ENCODE measurements at places on chromosomes 16 and 17. TPM values are rescaled to one million over a fixed set of nuclear protein-coding genes. Genes with fewer than 3 reads are reported as not detected.
A peak's percentile ranks its signal among the peaks of the same experiment; 100 is the strongest.

ZNF750 gene
- total RNA-seq = 2.7 TPM

CA5A gene
- not detected for total RNA-seq

NLRC3 gene
- 0.77 TPM for total RNA-seq

SYT17 gene
- total RNA-seq = 0.52 TPM

TPPP3 gene
- total RNA-seq = 36.4 TPM

CX3CL1 gene
- total RNA-seq = 13.5 TPM

ZNF594 gene
- total RNA-seq = 1.5 TPM

SKAP1 gene
- not detected for total RNA-seq

IFT20 gene
- total RNA-seq = 4.4 TPM

BCAR1 gene
- 75.8 TPM for total RNA-seq

DNA sequence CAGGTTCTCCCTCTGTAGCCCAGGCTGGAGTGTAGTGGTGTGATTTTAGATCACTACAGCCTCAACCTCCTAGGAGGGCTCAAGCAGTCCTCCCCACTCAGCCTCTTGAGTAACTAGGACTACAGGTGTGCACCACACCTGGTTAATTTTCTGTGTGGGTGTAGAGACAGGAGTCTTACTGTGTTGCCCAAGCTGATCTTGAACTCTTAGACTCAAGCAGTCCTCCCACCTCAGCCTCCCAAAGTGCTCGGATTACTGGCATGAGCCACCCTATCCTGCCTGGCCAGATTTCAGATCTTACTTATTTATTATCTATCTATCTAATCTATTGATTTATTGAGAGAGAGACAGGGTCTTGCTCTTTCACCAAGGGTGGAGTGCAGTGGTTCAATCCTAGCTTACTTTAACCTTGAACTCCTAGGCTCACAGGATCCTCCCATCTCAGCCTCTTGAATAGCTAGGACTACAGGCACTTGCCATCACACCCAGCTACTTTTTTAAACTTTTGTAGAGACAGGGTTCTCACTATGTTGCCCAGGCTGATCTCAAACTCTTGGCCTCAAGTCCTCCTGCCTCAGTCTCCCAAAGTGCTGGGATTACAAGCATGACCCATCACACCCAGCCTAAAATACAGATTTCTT is 61.8 kb downstream of the TUBD1 start:
- no peak for DNase-seq

DNA sequence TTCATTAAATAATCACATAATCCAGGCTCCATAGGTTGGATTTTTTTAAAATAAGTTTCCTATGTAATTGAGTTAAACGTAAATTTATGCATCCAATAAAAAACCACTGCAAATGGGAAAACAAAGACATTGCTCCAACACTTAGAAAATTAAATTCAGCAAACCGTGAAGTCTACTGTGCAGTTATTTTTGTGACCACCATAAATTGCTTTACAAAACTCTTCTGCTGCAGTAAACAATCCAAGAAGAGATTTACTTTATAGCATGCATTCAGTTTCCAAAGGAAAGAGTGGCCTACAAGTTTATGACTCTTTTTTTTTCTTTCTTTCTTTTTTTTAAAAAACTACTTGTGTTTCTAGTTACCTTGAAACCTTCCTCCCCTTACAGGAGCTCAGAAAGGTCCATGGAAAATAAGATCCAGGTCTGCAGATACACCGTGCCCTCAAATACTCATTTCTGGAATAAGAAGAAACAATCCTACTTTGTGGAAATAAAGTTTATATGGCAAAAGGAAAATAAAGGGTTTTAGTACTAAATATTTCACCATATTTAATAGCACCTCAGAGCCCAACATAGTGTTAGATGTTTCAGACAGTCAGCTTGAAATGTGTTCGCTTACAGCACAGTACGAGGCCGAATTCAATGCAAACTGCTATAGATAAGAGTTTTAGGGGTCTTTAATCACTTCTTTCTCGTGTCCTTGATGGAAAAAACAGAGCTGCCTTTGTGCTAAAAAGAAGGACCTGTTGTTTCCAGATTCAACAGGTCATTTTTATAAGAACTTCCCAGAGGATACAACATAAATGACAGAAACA is 3.2 kb downstream of the HS3ST3A1 start:
- no peak for DNase-seq

DNA sequence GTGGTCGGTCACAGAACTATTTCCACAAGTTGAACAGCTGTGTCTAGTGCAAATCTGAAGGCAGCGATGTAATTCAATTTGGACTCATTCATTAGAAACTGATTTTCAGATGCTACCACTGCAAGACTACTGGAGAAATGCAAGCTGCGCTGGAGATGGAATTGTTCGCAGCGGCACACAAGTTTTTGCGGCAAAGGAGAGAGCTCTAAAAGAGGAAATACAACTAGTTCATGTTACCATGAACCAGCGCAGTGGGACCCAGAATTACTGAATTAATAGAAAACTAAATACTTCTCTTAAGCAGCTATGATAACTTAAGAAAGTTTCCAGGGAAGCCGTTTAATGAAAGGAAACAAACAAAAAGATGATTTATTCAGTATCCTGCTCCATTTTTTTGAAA is 1.9 kb downstream of the CREBBP start:
- DNase-seq = no peak

DNA sequence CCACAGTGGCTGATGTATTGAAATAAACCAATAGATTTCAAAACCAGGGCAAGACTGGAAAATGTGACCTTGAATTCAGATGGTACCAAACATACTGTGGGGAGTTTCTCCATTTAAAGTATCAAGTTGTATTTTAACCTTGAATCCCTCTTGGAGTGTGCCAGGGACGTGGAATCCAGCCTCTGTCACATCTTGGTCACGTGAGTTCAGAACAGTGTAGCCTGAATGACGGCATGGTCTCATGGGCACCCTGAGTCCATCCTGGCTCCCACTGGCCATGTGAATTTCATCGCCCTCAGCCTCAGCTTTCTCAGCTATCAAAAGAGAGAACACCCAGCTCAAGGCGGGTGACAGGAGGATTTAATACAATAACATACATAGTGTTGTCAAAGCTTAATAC is 6.8 kb downstream of the ZNF771 start:
- DNase-seq = no peak

GRCh38 chr16:27980919-27981700 is 82.4 kb downstream of the GSG1L start:
- no peak for DNase-seq

DNA sequence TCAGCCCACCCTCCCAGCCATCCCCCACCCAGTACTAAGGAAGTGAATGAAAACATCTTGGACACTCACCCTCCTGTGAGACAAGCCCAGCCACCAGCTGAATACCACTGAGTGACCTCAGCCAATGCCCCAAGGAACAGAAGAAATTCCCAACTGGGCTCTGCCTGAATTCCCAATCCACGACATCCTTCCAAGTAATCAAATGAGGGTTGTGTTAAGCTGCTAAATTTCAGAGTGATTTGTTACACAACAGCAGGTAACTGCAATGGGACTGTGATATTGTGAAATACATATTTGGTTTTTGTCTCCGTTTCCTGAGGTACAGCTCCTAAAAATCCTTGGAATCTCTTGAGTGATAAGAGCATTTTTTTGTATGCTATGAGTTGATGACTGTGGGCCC is 578.7 kb upstream of the CDH11 start:
- DNase-seq = no peak

GRCh38 chr17:63365366-63366240 is 80.5 kb downstream of the CYB561 start:
- no peak for DNase-seq

GRCh38 chr16:54628796-54629625 is 301.7 kb upstream of the IRX5 start:
- DNase-seq = no peak

DNA sequence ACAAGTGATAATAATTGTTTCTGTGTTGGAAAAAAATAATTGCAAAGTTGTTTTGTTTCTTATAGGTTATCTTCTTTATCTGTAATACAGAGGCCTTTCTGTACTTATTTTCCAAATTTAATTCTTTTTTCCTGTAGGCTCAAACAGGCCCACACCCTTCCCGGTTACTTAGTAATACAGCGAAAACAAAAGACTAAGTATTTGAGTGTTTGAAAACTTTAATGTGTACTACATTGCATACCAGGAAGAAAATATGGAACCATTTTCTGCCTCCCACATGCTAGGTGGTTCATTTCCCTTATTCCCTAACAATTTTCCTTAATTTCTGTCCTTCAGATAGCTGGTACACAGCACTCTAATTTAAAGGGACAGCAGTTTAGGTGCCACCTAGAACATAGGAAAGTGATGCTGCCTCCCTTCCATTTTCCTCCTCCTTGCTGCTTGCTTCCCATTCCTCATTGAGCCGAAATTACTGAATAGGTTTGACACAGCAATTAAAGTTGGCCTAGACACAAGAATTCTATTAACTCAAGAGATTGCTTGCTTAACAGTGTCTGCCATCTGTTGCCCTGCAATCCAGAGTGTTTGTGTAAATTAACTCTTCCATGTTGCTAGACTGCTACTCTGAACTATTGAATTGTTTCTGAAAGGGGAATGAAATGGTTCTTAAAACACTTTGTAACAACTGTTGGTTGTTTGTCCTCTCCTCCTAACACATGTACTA is 24.2 kb downstream of the CYB5B start:
- no peak for DNase-seq

DNA sequence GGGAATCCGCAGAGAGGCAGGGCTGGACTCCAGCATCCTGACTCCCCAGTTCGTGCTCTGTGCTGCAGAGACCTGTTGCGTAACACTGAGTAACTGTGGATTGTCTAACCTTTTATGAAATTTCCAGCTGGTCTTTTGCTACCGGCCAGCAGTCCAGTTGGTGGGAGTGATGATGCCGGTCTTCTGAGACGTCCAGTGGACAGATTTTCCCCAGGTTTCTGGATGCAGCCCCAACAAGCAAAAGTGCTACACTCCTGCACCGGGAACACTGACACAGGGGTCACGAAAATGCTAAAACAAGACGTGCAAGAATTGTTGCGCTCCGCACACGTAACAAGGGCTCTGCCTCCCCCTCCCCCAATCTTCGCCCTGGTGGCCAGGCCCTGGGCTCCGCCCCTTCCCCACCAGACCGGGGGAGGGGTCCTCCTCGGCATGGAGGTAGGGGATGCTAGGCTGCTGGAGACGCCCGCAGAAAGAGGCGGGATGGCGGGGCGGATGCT is 701 bp upstream of the MRC2 start:
- DNase-seq = peak; percentile 79

DNA sequence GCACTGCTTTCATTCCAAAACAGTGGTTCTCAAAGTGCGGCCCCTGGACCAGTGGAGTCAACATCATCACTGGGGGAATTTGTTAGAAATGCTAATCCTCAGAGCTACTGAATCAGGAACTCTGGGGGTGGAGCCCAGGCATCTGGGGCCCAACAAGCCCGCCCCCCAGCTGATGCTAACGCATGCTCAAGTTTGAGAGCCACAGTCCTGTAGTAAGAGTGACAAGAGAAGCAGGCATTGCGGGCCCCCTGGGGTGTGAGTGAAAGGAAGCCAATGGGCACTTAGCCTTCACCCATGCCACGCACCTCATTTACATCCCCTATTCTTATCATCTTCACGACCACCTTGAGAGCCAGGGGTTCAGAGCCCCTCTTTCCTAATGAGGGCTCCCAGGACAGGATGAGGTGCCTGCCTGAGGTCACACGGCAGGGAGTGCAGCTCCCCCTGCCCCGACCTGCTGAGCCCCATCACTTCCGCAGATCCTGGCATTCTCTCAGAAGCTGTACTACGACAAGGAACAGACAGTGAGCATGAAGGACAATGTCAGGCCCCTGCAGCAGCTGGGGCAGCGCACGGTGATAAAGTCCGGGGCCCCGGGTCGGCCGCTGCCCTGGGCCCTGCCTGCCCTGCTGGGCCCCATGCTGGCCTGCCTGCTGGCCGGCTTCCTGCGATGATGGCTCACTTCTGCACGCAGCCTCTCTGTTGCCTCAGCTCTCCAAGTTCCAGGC is 9.1 kb downstream of the CA4 start:
- no peak for DNase-seq

Data from psoas muscle (tissue), 8 donors.